ENCODE measurements at places on chromosomes 1 and 21.

DNA sequence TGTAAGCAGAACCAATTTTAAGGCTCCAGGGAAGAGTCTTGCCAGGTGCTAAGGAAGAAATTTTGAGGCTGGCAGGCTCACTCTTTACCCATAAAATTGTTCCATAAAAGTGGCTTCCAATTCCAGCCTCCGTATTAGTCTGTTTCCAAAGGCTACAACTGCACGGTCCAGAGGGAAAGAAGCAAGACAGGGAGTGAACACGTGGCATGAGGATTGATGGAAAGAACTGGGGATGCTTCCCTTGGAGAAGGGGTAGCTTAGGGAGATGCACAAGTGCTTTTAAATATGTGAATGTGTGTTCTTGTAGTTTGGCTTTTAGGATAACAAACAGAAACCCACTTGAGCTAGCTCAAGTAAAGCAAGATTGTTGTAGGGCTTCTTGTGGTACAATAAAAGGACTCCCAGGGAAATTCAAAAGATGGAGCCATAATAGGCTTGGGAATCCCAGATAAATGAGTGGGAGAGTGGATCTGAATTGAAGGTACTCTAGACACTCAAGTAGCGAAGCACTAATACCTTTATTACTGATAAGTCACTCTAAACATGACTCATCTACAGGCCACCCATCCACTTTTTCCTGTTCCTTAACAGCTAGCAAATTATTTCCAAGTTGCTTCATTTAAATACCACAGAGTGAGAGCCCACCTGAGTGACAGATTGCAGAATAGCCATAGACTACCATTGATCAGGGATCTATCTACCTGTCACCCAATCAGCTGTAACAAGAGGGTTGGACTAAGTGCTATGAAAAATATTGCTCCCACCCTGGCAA lies 34.8 kb upstream of the NPL start:
- DNase-seq = no peak

DNA sequence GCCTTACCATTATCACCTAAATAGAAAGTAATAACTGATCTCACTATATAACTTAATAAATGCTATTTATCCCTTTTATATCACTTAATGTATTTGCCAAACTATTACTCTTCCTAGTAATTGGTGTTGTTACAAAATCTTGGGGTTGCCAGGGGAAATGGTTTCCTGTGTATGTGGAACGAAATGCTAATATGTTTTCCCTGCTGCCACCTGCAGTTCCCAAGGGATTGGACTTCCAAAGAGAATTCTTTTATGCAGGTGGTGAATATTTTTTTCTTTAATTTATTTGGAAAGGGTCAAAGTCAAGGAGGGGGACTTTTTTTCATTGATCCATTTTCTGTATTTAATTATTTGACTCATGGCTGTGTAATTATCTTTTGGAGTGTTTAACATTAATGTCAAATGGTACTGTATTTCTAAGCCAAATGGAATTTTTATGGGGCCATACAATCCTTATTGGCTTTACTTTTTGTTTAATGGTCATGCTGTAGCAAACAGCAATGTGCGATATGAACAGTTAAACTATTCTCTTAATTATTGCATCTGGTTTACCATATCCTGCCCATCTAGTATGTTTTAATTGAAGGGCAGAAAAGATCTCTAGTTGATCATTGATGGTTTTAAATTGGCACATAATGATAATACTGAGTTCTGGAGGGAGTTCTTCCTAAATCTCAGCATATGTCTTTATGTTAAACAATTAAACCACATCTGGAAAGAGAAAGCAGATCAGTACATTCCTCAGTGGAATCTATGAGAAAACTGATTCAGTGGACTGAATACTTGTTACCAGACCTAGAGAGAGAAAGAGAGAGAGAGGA lies 486.3 kb downstream of the TTLL7 start:
- no peak for DNase-seq

DNA sequence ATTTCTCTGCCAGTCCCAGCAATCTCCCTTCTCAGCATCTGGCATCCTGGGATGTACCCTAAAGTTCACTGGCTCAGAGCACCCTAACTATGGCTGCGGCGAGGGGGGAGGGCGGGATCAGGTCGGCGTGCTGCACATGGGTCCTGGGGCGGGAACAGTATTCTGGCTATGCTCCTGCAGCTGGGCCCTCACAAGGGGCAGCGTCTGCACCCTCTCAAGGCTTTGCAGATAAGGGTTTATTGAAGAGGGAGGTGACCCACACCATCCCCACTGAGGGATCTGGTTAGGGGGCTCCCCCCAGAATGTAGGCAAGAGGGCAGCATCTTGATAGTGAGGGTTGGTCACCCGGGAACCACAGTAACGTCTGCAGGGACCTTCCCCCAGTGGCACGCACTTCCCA lies 44.9 kb upstream of the PCBP3 start:
- no peak for DNase-seq

DNA sequence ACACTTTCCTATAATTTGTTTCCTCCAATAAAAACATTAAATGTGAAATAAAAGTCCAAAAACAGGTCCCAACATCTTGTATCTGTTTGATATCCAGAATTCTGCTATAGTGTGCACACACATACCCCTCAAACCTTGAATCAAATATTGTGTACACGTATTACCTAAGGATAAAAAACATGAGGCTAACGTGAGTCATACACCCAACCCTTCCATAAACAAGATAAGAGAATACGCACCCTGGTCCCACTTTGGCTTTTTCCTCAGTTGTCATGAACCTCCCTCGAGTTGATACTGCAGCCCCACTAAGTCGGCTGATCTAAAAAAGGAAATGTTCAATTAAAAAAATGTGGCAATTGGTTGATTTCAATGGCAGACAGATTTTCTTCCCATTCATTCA lies 5.2 kb downstream of the KHDC4 start:
- DNase-seq = no peak

- DNase-seq = peak; percentile 55
Observed at GRCh38 chr1:145983960-145984830, 12.2 kb downstream of the TXNIP start.

DNA sequence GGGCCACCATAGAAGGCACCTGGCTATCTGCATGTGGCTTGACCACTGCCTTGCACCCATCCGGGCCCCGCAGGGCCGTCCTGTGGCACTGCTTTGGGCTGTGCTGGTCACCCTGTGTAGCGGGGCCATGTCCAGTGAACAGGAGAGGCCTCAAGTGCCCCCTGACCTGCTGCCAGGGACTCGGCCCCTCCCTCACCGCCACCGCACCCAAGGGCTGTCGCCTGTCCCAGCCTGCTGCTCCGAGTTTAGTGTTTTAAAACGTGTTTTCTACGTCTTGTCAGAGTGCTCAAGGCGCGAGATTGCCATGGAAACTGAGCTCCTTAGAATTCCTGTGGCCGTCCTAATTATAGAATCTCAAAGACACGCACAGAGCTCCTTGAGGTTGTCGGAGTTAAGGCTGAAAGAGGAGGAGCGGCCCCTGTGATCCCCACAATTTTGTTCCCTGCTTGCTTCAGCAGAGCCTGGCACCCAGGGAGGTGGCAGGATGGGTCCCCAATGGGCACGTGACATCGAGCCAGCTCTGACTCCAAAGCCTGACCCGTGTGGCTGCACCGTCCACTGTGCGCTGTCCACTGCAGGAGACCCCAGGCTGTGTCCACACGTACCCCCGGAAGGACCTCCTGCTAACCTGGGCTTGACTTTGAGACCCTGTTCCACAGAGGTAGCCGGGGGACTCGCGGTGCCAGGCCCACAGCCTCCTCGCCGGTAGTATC lies 66.2 kb downstream of the FAAP20 start:
- no peak for DNase-seq

DNA sequence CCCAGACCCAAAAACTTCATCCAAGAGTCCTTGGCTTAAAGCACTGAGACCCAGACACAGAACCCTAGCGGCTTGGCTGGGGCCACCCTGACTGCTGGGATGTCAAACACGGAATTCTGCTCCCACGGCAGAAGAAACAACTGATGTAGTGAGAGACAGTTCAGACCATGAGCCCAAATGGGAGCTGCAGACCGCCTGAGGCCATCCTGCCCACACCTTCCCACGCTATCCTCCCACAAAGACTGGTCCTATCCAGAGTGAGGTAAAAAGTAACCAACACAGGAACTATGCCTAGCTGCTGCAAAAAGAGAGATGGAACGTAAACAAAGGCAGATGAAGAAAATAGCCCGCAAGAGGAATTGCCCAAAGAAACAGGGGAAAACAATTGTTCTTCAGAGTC lies 203.3 kb downstream of the PTPRU start:
- no peak for DNase-seq

DNA sequence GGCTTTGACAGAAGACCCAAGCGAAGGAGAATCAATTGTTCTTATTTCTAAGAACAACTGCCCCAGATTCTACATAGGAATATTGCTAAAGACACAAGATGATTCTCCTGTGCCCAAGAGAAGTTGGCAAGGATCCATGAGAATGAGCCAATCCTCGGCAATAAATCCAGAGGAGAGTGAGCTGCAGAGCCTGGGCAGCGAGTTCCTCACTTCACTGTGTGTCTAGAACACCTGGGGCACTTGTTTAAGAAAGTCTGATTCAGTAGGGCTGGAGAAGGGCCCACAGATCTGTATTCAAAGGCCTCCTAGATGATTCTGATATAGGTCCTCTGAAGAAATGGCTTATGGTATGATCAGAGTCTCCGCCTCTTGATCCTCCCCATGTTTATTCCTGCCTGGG lies 31.8 kb downstream of the GADD45A start:
- DNase-seq = no peak

- DNase-seq = no peak
Observed at GRCh38 chr1:48691429-48692001, 85.2 kb downstream of the BEND5 start.

GRCh38 chr1:243435836-243436235 lies 180.0 kb downstream of the SDCCAG8 start:
- DNase-seq = no peak

DNA sequence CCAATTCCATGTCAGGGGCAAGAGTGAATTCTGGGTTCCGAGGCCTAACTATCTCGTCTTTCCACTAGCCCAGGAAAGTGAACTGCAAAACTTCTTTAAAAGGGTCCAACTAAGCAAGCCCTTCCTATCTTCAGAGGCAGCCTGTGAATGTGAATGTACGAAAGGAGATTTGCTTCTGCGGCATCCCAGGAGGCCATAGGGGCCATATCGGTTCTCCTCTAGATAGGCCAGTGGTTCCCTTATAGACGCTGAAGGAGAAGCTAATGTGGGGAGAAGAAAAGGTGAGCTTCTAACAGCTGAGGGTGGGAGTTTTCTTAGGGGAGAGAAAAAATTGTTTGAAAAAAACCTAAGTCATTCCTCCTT lies 128.0 kb upstream of the C1orf174 start:
- DNase-seq = no peak

DNA sequence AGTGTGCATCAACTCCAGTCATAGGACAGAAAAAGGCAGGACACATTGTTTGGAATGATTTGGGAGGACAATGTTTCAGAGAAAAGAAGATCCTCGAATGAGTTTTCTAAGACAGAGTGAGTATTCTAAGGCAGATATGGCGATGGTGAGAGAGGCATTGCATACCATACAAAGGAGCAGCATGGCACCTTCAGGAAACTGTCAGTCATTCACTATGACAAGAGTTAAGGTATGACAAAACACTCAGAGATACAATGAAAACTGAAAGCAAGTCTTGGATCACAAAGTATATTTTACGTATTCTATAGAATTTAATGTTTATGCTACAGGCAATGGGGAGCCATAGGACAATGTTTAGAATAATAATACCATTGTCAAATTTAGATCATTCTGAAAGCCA lies 337.4 kb upstream of the LYPLAL1 start:
- no peak for DNase-seq

DNA sequence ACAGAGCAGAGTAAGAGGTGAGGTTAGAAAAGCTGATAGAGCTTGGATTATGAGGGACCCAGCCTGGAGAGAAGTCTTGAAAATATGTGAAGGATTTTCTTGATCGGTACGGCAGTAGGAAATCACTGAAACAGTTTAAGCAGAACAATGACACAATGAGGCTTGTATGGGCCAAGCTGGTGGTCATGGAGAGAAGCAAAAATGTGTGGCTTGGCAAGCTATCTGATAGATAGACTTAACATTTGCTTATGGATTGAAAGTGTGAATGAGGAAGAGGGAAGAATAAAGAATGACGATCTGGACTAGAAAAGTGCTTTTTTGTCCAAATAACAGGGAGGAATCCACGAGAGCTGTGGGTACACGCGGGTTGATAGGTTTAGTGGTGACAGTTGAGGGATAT lies 15.4 kb upstream of the XPR1 start:
- no peak for DNase-seq

GRCh38 chr1:203204756-203205155 lies 18.3 kb upstream of the CHI3L1 start:
- DNase-seq = no peak

- no peak for DNase-seq
Observed at GRCh38 chr1:232658386-232658785, 28.5 kb upstream of the SIPA1L2 start.

- DNase-seq = peak; percentile 34
Observed at GRCh38 chr21:29299916-29300806, 1.4 kb downstream of the BACH1 start.

DNA sequence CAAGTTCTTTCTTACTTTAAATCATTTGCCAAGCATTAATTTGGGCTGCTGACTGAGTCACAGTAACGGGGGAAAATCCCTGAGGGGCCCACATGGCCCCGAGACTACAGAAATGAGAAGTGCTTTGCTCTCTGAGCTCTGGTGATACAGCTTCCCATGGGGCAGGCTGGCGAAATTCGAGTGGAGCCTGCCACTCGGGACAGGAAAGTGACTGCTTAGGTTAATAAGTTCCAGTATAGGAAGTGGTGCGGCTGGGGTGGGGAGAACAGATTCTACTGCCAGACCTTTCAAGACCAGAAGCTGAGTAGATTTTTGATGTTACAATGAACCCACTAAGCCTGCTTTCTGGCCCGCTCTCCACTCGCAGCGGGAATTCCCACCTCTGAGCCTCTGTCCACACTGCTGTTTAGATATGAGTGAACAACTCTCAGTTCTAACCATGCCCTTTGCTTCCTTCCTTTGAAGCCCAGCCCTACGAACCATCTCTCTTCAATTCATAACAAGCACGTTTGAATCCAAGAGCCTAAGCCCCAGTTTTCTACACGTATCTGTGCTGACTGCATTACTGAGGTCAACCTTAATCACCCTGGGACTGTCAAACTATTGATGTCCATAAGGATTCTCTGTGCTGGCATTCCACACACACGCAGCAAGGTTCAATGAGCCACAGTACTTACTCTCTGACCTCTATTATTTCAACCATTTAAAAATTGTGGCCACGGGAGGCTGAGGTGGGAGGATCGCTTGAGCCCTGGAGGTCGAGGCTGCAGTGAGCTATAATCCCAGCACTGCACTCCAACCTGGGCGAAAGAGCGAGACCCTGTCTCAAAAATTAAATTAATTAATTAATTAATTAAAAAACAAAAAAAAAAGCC lies 9.6 kb downstream of the ZBTB17 start:
- peak; percentile 24 for DNase-seq

- no peak for DNase-seq
Observed at GRCh38 chr1:195122497-195122896, 1485.7 kb downstream of the KCNT2 start.

GRCh38 chr1:157151073-157151472 lies 12.9 kb upstream of the ETV3 start:
- no peak for DNase-seq

DNA sequence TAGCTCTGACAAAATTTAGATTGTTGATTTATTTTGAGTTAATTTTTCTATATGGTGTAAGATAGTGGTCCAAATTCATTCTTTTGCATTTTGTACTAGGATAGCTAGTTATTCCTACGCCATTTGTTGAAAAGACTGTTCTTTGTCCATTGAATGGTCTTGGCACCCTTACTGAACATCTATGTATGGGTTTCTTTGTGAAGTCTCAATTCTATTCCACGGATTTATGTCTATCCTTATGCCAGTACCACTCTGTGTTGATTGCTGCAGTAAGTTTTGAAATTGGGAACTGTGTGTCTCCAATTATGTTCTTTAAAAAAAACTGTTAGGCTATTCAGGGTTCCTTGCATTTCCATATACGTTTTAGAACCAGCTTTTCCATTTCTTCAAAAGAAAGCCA lies 145.7 kb downstream of the ZNF644 start:
- no peak for DNase-seq

All from central memory CD4-positive, alpha-beta T cell (primary cell).